ENCODE measurements at places on chromosomes 11 and 22.
A peak's percentile ranks its signal among the peaks of the same experiment; 100 is the strongest.

DNA sequence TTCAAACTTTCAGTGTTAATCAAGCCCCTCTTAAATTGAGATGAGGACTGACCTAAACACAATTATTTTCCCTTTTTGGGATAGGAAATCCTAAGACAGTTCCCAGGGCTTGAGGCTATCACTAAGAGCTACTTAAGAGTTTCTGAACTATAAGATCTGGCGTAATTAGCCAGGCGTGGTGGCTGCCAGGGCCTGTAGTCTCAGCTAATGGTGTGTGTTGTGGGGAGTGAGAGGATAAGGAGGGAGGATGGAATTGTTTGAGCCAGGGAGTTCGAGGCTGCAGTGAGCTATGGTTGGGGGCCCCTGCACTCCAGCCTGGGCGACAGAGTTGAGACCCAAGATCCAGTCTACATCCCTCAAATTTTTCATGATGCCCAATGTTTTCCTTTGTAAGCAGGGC lies 23.5 kb upstream of the EXPH5 start:
- DNase-seq = no peak

- no peak for DNase-seq
These were observed 679 bp upstream of the SSH3 start for GRCh38 chr11:67302571-67303131.

GRCh38 chr22:26416670-26417276 lies 12.3 kb upstream of the ASPHD2 start:
- peak; percentile 59 for DNase-seq

- no peak for DNase-seq
These were observed 3.5 kb upstream of the IFITM3 start for GRCh38 chr11:324156-324555.

DNA sequence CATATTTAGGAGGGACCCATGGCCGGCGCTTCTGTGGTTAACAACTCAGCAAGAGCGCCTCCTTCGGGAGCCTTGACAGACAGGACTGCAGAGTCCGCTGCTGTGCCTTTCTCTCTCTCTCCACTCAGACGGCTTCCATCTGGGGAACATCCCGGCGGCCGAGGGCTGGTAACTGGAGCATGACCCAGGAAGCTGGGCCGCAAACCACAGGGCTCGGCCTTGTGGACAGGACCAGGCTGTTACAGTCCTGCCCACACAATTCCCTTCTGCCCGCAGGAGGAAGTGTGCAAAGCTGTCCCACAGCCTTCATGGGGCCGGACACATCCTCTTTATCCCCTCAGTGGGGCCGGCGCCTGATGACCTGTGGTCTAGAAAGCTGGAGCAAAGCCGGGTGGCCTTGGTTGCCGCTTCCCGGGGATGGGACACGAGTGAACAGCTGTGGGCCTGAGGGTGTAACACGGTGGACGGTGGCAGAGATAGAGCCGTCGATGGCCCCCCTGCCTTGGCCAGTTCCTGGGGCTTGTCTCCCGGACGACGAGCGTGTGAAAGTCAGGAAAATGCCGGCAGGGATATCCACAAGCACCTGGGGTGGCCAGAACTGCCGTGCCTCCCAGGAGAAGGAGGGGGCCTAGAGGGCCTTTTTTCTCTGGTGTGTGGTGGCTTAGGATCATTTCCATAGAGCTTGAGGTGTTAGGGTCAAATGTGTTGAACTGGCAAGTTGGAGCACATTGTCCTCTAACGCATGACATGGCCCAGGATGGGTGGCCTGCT lies 50.1 kb downstream of the FBLN1 start:
- DNase-seq = peak; percentile 59

GRCh38 chr11:839875-840617 lies 2.3 kb downstream of the POLR2L start:
- no peak for DNase-seq

GRCh38 chr22:33470456-33470855 lies 412.3 kb upstream of the SYN3 start:
- no peak for DNase-seq

GRCh38 chr11:108239076-108239475 lies 16.2 kb downstream of the ATM start:
- no peak for DNase-seq

- DNase-seq = no peak
These were observed 90.9 kb downstream of the MICAL2 start for GRCh38 chr11:12200991-12201985.

GRCh38 chr11:121630041-121630440 lies 177.3 kb upstream of the SORL1-AS1 start:
- no peak for DNase-seq

DNA sequence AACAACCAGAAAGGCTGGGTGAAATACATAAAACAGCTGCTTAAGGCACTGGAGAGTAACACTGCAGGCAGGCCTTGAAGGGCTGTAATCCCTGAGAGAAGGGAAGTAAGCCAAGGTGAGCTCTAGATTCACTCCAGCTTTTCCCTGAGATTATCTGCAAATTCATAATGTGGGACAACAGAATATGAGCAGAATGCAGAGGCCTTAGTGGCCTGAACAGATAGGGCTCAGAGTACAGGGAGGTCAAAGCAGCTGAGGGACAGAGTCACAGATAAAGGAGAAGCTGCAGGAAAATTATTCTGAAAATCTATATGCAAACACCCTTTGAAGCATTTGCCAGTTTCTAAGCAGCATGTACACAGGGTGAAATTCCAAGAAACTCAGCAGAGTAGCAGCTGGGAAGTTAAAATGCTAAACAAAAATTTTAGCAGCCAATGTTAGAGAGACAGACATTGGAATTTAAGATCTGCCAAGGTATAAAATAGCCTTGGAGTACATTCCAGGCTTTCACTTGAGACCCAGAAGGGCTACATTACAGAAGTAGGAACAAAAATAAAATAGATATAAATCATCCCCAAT lies 48.1 kb upstream of the CWF19L2 start:
- no peak for DNase-seq

- DNase-seq = no peak
These were observed 6.5 kb downstream of the FAR1 start for GRCh38 chr11:13674799-13675509.

DNA sequence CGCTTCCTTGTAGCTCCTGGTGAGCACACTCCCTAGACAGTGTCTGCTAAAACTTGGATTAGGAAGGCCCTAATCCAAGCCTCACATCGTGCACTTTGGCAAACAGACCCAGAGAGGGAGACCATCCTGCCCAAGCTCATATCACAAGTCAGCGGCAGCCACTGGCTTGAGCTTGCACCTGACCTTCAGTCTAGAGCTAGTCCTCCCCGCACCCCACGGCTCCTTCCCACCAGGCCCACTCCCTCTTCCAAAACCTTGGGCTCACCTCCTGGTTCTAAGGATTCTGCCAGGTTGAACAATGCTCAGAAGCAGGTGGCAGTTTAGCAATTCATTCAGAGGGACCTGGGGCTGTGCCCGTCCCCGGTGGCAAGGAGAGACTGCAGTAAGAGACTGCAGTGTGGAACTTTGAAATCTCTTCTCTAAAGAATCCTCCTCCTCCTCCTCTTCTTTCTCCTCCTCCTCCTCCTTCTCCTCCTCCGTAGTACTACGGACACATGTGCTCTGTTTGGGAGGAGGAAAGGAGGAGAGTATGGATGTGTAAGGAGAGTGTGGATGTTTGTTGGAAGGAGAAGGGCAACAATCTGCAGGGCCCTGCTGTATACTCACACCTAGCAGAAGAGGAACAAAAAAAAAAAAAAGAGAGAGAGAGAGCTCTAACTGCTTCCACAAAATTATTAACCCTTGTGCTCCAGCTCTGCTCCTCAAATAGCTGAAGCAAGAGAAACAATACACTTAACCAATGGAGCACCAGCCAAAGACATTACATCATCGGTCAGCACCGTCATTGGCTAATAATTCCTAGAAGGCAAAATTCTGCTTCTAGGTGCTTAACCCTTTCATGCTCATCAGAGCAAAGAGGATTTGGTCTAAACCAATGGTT lies 6.0 kb downstream of the SYN3 start:
- DNase-seq = no peak

DNA sequence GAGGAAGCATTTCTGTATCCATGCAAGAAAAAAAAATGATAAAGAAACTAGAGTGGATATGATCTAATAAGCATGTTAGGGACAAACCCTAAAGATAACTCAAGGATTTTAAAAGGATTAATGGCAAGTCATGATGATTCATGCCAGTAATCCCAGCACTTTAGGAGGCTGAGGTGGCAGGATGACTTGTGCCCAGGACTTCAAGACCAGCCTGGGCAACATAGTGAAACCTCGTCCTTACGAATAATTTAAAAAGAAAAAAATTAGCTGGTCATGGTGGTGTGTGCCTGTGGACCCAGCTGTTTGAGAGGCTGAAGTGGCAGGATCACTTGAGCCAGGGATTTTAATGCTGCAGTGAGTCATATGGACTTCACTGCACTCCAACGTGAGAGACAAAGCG lies 145.5 kb upstream of the BLID start:
- DNase-seq = no peak

GRCh38 chr11:86453290-86454030 lies 78.8 kb downstream of the CCDC81 start:
- no peak for DNase-seq

- no peak for DNase-seq
These were observed 12.3 kb downstream of the MS4A6A start for GRCh38 chr11:60170566-60170965.

DNA sequence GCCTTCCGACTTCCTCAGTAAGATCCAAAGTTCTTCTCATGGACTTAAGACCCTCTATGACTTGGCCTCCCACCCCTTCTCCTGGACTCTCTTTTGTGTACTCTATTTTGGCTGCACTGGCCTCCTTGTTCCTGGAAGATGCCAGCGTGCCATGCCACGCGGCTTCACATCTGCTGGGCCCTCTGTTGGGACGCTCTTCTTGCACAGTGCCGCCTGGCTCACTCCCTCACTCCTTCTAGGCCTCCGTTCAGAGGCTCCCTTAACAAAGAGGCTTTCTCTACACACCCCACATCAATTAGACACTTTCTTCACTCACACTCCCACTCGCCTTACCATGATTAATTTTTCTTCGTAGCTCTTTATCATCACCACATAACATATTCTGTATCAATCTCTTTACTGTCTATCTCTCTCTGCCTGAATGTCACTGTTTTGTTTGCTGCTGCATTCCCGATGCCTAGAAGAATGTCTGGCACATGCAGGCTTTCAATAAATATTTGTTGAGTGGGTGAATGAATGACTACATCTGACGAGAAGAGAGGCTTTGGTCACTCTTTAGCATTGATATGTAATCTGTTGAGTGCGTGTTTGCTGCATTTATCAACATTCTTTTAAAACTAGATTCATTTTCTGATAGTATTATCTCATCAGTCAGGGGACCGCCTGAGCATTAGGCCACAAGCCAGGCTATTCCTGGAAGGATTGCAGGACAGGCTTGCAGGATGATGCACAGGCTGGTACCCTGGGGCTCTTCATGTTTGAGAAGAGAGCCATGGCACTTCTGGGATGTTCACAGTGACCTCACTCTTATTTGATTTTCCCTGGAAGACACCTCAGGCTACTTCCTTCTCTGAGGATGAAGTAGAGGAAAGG lies 60.6 kb upstream of the AMPD3 start:
- DNase-seq = no peak

- peak; percentile 20 for DNase-seq
These were observed 54.9 kb upstream of the LMO1 start for GRCh38 chr11:8318536-8318935.

DNA sequence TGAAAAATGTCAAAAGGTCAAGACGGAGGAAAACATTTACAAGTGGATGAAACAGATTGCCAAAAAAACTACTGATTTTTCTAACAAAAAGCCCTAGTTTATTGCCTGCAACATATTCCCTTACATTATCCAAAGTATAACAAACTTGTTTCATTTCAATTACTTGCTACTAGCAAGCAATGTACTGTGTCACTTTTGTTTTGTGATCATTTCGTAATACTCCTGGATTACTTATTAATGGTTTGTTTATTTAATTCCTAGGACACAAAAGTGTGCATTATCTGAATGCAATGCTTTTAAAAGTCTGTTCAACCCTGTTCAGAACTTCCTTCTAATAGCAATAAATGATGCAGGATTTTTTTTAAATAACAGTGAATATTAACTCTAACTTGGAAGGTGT lies 50.9 kb downstream of the CCDC34 start:
- no peak for DNase-seq

GRCh38 chr11:30314625-30315024 lies 8.3 kb upstream of the ARL14EP start:
- DNase-seq = no peak

DNA sequence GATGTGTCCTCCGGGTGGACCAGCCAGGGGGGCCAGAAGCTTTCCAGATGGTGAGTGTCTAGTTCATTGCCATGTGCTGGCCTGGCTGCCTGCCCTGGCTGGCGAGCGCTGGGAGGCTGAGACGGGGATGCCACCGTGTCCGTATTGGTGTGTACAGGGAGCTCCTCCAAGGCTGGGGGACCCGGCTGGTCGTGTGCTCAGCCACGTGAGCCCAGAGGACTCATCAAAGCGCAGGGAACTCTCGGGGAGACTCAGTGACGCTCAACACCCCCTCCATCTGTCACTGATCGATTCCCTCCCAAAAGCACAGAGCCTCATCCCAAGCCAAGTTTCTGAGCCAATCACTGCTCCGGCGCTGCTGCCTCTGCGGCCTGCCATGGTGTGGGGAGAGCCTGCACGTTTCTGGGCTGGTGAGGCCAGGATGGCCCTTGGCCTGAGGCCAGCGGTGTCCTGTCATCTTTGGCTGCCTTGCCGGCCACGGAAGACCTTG lies 423.7 kb downstream of the SHANK2 start:
- no peak for DNase-seq

GRCh38 chr11:126167488-126167887 lies 44.0 kb downstream of the RPUSD4 start:
- DNase-seq = no peak

DNA sequence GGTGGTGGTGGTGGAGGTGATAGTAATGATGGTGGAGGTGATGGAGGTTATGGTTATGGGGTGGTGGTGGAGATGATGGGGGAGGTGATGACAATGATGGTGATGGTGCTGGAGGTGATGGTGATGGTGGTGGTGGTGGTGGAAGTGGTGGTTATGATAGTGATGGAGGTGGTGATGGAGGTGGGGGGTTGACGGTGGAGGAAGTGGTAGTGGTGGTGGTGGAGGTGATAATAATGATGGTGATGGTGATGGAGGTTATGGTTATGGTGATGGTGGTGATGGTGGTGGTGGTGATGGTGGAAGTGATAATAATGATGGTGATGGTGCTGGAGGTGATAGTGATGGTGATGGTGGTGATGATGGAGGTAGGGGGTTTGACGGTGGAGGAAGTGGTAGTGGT lies 16.9 kb upstream of the WNT7B start:
- DNase-seq = no peak

GRCh38 chr22:24107661-24108060 lies 73.6 kb upstream of the SUSD2 start:
- peak; percentile 89 for DNase-seq

DNA sequence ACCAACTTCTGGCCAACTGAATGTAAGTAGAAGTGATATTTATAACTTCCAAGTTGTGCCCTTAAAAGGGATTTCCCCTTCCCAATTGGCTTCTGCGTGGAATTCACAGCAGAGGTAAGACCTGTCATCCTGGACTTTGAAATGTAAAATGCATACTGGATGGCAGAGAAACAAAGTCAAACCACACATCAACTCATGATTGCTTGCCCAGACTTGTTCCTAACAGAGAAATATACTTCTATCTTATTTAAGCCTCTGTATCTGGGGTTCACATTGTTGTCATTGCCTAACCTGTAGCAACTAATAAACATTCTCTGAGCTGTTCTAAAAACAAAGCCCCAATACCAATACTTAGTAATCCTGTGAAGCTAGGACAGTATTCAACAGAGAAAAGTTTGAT lies 6.2 kb downstream of the ME3 start:
- DNase-seq = no peak

GRCh38 chr11:107916671-107917241 lies 11.5 kb upstream of the RAB39A start:
- DNase-seq = no peak

- no peak for DNase-seq
These were observed 2.5 kb downstream of the LIF start for GRCh38 chr22:30244066-30244465.
